Esophagus muscularis mucosa (tissue), 4 donors: ENCODE measurements at places on chromosomes 16 and 17. TPM values are rescaled to one million over a fixed set of nuclear protein-coding genes. Genes with fewer than 3 reads are reported as not detected.

DNA sequence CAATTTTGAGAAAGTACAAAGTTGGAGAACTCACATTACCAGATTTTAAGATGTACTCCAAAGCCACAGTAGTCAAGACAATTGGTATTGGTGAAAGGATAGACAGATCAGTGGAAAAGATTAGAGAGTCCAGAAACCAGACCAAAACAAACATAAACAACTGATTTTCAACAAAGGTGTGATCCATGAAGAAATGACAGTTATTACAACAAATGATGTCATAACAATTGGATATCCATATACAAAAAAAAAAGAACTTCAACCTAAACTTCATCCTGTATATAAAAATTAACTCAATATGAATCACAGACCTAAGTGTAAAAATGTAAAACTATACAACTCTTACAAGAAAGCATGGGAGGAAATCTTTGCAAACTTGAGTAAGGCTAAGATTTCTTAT is 8.4 kb downstream of the CEP112 start:
- no peak for DNase-seq

DNA sequence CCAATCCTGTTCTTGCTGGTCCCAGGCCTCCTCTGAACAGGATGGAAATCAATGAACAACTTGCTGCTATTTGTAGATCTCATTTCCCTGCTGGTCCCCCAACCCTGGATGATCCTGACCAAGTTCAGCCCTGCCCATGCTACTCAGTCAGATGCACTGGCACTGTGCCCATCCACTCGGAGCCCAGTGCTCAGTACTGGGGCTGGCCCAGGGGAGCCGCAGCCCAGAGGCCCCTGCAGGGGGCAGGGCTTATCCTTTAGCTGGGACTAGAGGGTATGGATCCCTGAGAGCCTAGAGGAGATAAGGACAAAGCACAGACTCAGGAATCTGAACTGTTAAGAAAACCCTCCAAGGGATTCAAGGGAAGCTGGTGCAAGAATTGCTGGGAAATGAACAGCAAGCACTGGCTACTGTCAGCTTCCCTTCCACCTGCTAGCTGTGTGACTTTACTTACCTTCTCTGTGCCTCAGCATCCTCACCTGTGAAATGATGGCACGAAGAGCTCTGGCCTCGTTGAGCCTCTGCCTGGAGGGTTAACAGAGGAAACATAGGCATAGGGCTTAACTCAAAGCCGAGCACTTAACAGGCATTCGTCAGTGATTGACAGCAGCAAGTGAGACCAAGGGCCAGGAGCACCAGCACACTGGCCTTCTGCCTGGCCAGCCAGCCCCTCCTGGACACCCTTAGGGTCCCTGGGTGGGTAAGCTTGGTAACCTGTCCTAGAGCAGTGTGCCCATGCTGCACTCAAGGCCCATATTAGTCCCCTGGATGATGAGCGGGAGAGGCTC is 29.8 kb upstream of the C1QL1 start:
- DNase-seq, result no peak

DNA sequence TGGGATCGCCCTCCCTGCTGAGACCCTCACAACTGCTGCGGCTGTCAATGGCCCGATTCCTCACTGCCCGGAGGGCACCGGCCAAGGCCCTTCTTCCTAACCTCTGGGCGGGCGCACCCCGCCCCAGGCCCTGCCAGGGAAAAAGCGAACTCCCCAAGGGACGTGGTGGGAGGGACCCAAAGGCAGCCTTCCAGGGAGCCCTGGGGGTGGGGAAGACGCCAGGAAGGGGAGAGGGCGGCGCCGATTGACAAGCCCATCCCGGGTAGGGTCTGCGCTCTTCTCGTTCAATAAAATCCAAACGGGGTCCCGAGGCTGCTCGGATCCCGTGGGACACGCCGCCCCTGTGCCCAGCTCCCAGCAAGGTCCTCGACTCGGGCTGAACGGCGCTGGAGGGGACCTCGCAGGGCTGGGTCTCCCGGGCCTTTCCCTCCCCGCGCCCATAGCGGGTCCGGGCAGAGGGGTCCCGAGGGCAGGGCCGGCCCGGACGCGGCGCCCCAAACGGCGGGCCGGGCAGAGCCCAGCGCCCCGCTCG is 416 bp downstream of the KIFC3 start:
- DNase-seq, result no peak

GRCh38 chr17:15377616-15378015 is 36.2 kb upstream of the TEKT3 start:
- DNase-seq, result no peak

DNA sequence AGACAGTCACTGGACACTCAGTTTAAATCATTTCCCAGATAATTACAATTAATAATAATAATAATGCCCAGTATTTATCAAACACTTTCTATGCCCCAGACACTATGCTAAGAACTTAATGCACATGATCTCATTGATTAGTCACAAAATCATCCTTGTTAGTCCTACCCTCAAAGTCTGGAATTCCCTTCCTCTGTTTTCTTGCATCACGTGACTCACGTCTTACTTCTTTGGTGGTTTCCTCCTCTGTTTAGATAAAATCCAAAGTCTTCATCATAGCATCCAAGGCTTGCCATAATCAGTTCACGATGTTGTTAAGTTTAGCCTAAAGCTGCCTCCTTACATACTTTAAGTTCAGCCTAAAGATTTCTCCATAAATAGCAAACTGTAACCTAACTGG is 471.9 kb downstream of the PMP22 start:
- DNase-seq, result no peak

- no peak for DNase-seq
Measured at GRCh38 chr16:1073566-1074378, 1.2 kb downstream of the SSTR5 start.

- DNase-seq, result no peak
Measured at GRCh38 chr17:17416007-17416399, 60.8 kb upstream of the MED9 start.

DNA sequence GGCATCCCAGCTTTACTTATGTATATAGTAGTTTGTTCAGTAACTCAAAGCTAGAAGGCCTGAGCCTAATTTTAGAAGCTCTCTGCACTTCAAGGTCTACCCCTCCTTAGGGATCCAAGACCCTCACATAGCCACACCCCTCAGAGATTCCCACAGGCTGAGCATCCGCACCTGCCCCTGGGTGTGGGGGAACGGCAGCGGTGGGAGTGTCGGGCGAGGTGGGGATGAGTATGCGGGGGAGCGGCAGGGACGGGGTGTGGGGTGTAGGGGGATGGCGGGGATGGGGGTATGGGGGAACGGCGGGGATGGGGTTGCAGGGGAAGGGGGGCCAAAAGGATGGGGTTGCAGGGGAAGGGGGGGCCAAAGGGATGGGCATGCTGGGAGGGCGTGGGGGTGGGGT is 24.9 kb upstream of the BEAN1 start:
- no peak for DNase-seq

DNA sequence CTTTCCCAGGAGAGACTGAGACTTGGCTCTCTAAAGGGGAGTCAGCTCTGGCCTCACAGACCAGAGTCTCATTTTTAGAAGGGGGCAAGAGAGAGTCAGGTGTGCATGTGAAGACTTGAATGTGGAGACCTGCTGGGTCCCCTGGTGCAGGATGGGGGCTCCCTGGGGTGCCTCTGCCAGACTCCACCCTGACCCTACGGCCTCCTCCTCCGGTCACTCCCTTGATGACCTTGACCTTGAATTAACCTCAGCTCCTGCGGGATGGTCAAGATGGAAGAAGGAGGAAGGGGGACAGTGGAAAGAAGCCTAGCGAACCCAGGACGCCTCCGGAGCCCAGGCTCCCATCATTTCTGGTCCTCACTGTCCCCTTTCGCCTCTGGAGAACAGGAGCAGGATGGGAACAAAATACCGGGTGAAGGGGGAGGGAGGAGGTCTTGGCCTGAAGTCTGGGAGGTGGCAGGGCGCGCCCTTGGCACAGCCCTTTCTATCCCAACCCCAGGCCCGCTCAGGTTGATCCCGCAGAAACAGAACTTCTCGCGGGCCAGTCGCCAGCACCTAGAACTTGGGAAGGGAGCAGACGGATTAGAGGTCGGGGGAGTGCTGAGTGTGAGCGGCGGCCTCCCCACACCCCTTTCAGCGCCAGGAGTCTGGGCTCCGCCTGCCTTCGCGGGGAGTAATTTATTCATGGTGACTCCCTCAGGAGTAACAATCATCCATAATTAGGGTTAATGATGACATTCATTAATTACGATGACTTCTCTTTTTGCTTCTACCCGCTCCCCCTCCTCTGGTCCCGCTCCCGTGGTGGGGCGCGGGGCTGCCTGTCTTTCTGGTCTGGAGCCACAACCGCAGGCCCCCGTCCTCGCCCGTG is 1.6 kb downstream of the STAC2 start:
- no peak for DNase-seq

GRCh38 chr17:20993863-20994778 is 48.7 kb downstream of the USP22 start:
- no peak for DNase-seq

DNA sequence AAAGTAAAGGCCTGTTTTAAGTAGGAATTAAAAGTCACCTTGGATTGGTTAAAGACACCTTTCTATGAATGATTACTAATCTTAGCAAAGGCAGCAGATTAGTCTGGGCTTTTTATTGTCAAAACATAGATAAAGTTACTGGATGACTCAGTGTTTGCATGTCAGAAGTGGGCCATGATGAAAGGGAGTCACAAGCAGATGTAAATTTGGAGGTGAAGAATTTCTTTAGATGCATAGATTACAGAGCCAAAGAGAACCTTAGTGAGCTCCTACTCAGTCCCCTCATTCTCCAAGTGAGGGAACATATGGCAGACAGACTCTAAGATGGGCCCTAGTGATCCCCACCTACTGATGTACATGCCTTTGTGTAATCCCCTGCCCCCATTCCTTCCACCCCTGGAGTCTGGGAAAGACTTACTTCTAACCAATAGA is 124.5 kb downstream of the HS3ST3A1 start:
- DNase-seq, result peak; percentile 77

- DNase-seq, result no peak
Measured at GRCh38 chr16:59605706-59606105, 871.6 kb upstream of the GOT2 start.

DNA sequence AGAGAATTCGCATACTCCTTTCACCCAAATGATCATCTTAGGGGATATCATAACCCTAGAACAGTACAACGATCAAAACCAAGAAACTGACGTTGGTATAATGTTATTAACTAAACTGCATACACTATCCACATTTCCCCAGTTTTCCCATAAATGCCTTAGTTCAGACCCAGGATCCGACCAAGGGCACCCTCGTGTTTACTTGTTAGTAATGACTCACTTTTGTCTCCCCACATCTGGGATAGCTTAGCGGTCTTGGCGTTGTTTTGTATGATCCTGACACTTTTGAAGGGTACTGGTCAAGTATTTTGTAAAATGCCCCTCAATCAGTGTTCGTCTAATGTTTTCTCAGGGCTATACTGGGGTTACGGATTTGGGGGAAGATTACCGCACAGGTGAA is 8.0 kb downstream of the HS3ST3A1 start:
- DNase-seq, result no peak

GRCh38 chr16:24986512-24987303 is 28.5 kb downstream of the ARHGAP17 start:
- no peak for DNase-seq

DNA sequence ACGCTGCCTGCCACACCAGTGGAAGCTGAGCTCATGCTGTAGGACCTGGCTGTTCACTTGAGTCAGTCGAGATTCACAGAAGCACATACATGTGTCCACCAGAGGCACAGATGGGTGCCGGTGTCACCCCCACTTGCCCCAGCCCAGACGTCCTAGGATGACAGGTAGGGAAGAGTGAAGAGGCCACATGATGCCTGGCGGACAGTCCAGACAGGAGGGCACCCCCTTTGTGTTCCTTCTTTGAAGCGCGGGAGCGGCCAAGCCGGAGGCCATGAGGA is 8.8 kb downstream of the UBE2I start:
- no peak for DNase-seq

DNA sequence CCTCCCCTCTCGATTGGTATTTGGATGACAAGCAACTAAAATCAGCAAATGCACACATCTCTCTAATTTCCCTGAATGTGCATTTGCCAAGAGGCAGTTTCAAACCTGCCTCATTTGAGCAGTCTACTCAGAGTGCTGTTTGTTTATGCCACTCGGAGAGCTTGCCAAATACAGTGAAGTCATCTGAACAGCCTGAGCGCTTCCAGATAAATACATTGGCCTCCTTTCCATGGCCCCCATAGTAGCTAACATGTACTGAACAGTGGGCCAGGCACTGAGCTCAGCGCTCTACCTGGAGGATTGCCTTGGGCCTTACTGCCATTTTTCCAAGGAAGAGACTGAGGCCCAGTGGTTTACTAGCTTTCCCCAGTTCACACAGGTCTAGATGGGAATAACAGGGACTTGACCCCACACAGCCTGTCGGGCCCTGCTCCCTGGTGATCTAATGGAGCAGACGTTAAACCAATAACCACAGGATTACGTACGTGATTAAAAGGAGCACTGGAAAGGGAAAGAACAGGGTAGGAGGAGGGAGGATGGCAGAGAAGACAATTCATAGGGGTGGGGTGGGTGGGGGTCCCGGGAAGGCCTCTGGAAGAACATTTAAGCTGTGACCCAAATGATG is 18.7 kb upstream of the ANKRD40CL start:
- DNase-seq, result no peak

GRCh38 chr17:15955793-15956541 is 11.0 kb downstream of the ADORA2B start:
- no peak for DNase-seq

- no peak for DNase-seq
Measured at GRCh38 chr16:48153774-48154173, 2.0 kb downstream of the ABCC12 start.

GRCh38 chr17:53629188-53629587 is 193.5 kb upstream of the KIF2B start:
- no peak for DNase-seq

DNA sequence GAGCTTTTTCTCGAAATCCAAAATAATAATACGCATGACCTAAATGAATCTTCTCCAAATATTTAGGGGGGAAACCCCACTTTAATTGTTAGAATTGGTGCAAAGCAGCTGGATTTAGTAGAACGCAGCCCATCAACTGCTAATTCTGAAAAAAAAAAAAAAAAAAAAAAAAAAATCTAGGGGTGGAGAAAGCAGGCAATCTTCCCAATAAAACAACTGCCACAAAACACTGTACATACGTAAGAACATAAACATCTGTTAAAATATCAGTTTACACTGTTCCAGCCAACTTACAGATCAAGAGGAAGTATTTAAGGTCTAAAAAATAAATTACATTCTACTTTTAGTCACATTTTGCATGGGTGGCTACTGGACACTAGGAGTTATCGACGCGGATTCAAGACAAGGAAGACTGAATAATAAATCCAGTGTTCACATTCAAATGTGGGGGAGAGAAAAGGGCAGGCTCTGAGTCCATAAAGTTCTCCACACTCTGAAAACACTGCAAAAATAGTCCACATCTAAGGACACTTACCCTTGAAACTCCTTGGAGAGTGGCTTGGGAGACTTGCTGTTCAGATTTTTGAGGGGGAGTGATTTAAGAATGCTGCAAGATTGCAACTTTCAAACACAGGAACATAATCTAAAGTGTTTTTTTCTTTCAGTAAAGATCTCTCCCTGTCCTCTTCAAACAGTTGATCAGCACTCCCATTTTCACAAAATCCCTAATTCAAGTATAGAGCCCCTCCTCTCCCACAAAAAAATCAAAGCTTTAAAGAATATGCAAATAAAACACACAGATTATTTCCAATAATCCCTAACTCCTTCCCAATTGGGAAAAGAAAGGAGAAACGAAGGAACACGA is 1.3 kb downstream of the APPBP2 start:
- DNase-seq, result peak; percentile 0

The FGF11 gene
- total RNA-seq, result 1.9 TPM

The ALOX12B gene
- total RNA-seq, result not detected

The ITPRIPL2 gene
- total RNA-seq, result 78.0 TPM

The GRIN2A gene
- 3.3 TPM for total RNA-seq

The FOXN1 gene
- not detected for total RNA-seq

The TPSG1 gene
- total RNA-seq, result 2.9 TPM
